ENCODE measurements at places on chromosomes 13 and 19. TPM values are rescaled to one million over a fixed set of nuclear protein-coding genes. Genes with fewer than 3 reads are reported as not detected.

- H3K36me3 ChIP-seq, result no peaks in the 10 kb centered on the region
- H3K4me1 ChIP-seq, result peaks cover 5% of the 10 kb centered on the region
- H3K27me3 ChIP-seq, result peaks cover 86% of the 10 kb centered on the region
- no peak overlapping the region for H3K27ac ChIP-seq
Measured at GRCh38 chr13:27979001-27979643, 9.4 kb downstream of the URAD start.

DNA sequence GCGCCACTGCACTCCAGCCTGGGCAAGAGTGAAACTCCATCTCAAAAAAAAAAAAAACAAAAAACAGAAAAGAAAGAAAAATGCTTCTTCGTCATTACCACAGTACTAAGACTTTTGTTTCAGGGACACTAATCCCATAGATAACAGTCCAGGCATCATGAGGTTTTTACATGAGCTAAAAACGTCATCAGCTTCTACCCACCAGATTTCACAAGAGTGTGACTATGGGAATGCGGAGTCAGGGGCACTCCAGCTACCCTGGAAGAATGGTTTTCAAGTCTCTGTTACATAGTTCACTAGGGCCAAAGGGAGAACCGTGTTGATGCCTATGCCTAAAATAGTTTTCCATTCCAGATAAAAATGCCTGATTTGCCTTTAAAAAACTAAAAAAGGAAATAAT lies 33.2 kb downstream of the RAB20 start:
- H3K27ac ChIP-seq, result peak overlapping the region; percentile 86
- no peaks in the 10 kb centered on the region for H3K27me3 ChIP-seq
- DNase-seq, result no peak
- peaks cover 62% of the 10 kb centered on the region for H3K4me1 ChIP-seq
- no peaks in the 10 kb centered on the region for H3K36me3 ChIP-seq

GJA3 gene
- 0.37 TPM for total RNA-seq

- peaks cover 5% of the 10 kb centered on the region for H3K4me1 ChIP-seq
- no peak overlapping the region for H3K27ac ChIP-seq
- peaks cover 3% of the 10 kb centered on the region for H3K36me3 ChIP-seq
- no peak for DNase-seq
- H3K4me3 ChIP-seq, result no peak overlapping the region
- H3K27me3 ChIP-seq, result peaks cover 2% of the 10 kb centered on the region
Measured at GRCh38 chr13:21796775-21797514, 126.1 kb downstream of the FGF9 start.

All from chondrocyte (in vitro differentiated cells).